ENCODE measurements at places on chromosomes 11 and 22.

- no peak for DNase-seq
Observed at GRCh38 chr11:77322926-77323590, 21.6 kb upstream of the GDPD4 start.

DNA sequence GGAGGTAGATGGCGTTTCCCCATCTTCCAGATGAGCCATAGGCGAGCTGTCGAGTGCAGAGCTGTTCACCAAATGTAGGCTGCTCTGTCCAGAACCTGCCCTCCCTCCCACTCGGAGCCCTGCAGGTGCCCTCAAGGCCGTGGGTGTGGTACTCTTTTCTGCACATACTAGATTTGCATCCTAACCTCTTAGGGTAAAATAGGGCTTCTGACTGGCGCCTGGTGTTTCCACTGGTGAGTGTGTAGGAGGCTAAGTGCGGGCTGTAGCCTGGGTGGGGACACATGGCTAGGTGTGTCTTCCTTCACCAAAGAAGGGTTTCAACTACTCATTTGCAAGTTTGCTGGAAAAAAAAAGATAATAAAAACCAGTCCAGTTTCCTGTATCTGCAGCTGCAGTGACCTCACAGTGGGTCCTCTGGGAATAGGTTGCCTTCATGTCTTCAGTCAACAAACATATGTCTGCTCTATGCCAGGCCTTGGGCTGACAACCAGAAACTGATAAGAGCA is 8.5 kb downstream of the BIK start:
- no peak for DNase-seq

DNA sequence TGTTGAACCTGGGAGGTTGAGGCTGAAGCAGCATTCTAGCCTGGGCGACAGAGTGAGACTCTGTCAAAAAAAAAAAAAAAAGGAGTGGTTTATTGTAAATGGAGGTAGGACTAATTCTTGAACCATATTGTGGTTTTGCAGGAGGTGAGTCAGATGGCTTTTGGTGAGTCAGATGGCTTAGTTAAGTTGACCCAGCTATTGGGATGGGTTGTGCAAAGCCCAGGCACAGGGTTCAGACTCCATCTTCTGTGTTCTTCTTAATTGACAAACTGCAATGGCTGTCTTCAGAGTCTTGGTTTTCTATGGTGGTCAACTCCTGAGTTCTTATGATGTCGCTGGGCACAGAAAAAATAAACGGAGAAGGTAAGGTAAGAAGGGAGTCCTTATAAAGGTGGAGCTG is 182.7 kb downstream of the ADAMTS15 start:
- DNase-seq: peak; percentile 4

- no peak for DNase-seq
Observed at GRCh38 chr11:27913650-27914049, 194.3 kb downstream of the KIF18A start.

DNA sequence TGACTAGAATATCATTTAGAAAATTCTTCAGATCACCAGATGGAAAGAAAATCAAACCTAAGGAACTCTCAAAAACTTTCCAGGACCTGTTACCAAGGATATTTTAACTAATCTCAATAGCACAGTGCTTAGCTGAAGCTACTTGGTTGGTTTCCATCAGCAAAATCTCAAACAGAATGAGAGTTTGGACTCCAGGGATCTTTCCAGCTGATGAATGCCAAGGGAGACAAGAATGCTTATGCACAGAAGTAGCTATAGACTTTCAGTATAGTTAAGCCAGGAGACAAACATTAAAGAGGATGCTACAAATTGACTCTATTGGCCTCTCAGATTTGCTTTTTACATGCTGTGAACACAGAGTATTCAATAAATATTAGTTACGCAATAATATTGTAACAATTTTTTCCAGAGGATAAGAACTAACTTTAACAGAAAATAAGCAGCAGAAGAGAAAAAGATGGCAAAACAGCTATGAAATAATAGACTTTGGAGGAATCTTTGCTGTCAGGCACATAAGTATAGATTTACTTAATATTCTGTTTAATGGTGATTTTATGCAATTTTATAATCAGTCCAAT is 331.4 kb downstream of the DLG2 start:
- DNase-seq: no peak

GRCh38 chr11:134433251-134433650 is 21.2 kb upstream of the B3GAT1 start:
- DNase-seq: no peak

GRCh38 chr22:29724843-29725242 is 5.0 kb downstream of the CABP7 start:
- no peak for DNase-seq

DNA sequence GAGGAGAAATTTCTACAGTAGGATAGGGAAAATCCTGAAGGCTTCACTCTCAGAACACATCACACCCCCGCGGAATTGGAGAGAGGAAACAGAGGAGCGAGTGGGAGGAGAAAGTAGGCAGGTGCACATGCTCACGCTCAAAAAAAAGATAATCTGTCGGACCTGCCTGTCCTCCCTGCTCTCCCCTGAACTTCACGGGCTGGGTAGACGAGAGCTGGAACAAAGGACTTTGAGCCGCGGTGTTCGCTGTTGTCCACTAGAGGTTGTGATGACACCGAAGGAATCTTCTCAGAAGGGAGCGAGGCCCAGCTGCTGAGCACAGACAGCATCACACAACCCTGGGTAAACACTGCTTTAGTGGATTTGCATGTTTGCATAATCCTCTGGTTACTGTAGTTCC is 5.0 kb downstream of the SEZ6L start:
- DNase-seq: no peak

Measured in activated CD4-positive, alpha-beta T cell treated with anti-CD3 and anti-CD28 coated beads, Interleukin-2, amount 50 U/mL, for 48 hours (primary cell).